ENCODE measurements at places on chromosomes 7 and 10.

DNA sequence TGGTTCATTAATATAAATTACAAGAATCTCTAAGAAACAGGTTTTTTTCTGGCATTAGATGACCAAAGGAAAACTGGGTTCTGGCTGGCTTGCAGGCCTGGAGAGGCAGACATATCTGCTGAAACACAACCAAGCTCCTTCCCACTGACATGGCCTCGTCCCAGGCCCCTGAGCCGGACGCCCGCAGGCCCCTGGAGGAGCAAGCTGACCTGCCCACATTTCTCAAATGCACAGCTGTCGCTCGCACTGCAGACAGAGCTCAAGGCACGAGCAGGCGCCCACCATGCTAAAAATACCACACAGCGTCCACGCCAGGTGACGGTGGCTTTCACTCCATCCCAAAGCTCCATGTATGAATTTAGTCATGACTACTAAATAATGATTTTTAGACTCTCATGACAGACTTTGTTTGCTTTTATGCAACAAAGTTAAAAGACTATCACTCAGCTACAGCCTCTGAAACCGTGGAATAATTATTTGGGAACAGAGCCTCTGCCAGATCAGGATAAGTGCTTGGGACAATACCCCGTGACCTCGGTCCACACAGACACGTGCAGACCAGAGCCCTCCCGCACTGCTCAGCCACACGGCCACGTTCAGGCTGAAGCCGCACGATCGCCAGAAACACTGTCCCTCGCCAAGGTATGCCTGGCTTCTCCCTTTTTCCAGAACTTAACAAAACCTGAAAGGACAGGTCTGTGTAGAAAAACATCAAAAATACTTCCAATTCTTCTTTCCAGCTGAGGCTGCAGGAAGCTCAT is 71.1 kb downstream of the DIP2C start:
- no peak for DNase-seq

GRCh38 chr7:46742601-46743000 is 821.5 kb upstream of the IGFBP3 start:
- no peak for DNase-seq

- no peak for DNase-seq
Observed at GRCh38 chr10:20809631-20810030, 87.5 kb downstream of the NEBL start.

DNA sequence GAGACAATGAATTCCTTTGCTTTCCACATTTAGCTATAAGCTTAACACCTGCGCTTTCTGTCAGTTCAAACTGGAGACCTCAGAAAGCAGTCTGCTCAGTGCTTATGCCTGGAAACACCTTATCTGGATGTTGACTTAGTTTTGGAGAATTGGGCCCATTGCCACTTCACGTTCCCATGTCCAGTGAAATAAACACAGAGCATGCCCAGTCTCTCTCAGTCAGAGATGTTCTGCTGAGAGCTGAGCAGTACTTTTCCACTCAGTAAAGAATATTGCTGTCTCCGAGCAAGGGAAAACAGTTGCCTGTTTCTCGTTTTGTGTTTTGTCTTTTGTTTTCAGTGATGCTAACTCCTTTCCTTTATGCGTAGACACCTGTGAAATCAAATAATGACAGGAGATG is 83.2 kb upstream of the PRR15 start:
- DNase-seq: no peak

- peak; percentile 70 for DNase-seq
Observed at GRCh38 chr10:133334503-133335245, 2.0 kb downstream of the CALY start.

- no peak for DNase-seq
Observed at GRCh38 chr10:389261-389790, 254.1 kb downstream of the ZMYND11 start.

DNA sequence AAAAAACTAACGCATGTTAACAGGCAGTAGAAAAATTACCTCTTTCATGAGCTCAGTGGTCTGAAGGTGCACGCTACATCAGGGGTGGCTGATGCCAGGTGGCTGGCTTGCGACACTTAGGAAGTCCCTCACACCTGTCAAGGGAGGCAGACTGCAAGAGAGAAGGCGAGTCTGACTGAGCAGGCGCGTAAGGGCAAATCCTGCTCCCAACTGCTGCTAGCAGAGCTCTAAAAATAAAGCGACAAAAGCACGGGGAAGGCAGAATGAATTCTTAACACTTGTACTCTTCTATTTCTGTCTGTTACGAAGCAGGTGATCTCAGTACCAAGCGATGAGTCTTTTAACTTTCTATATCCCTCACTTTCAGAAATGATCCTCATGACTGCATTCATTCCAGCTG is 33.1 kb downstream of the CACNA2D1 start:
- no peak for DNase-seq

DNA sequence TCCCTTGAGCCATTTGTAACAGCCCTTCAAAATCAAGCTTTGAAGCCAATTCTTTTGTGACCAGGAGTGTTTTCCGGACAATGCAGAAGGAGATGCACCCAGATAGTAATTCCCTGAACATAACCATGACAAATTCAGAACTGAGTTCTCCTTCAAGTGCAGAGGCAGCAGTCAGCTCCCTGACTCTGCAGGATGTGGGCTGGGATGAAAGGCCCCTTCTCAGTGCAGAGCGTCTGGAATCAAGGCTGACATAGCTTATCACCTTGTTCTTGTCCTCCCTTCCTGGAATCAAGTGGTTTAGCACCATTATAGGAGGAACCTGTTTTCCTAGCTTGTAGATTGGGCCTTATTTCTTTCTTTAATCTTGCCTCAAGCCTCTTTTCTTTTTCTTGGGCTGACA is 143.4 kb downstream of the SORCS3 start:
- no peak for DNase-seq
